ENCODE measurements at places on chromosomes 7 and 10.

DNA sequence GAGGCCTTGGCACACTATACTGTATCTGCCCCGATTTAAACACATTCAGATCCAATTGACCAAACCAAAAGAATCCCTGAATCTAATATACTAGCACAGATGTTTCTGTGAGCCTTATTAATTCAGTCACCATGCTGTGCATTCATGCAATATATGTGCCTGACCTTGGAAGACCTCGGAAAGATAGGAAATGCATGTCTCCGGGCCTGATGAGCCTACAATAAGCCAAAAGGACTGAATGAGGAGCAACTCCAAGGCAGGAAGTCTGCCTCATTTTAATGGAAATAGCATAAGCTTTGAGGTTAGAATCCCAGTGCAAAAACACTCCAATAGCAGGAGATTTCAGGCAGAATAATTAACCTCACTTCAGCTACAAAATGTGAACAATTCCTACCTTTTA is 316.7 kb downstream of the LRRTM3 start:
- no peak for DNase-seq

DNA sequence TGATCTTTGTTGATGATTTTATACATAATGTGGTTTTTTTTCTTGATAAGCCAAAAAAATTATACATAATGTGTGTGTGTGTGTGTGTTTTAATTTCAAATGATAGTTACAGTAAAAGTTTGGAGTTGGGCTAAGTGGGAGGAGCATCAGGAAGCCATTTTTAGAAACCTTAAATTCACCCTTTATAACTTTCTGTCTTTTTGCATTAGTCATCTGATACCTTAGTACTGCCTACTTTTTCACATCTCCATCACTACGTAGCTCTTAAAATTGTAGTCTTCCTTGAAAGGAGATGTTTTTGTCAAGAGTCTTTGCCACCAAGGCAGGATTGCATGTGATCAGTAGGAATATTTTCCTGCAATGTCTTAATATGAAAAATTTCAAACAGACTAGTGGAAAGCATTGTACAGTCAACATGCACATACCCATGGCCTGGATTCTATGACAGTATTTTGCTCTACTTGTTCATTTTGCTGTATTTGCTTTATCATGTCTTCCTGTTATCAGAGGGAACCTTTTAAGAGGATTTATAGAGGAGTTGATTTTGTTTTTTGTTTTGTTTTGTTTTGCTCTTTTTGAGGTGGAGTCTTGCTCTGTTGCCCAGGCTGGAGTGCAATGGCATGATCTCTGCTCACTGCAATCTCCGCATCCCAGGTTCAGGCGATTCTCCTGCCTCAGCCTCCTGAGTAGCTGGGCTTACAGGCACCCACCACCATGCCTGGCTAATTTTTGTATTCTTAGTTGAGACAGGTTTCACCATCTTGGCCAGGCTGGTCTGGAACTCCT is 67.3 kb downstream of the DAGLB start:
- no peak for DNase-seq

GRCh38 chr7:139886899-139887298 is 57.8 kb downstream of the TBXAS1 start:
- no peak for DNase-seq

DNA sequence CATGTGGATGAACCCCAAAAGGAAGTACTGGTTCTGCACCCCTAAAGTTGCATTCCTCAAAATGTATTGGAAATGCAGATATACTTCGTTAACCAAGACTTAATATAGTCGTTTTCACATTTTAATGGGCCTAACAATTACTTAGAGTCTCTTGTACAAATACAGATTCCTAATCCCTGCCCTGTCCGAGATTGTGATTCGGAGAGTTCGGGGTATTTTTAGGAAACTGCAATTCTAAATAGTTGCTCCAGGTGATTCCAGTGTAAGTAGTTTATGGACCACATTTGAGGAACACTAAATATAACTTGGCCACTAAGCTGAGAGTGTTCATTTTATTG is 830 bp downstream of the TRUB1 start:
- DNase-seq: no peak

DNA sequence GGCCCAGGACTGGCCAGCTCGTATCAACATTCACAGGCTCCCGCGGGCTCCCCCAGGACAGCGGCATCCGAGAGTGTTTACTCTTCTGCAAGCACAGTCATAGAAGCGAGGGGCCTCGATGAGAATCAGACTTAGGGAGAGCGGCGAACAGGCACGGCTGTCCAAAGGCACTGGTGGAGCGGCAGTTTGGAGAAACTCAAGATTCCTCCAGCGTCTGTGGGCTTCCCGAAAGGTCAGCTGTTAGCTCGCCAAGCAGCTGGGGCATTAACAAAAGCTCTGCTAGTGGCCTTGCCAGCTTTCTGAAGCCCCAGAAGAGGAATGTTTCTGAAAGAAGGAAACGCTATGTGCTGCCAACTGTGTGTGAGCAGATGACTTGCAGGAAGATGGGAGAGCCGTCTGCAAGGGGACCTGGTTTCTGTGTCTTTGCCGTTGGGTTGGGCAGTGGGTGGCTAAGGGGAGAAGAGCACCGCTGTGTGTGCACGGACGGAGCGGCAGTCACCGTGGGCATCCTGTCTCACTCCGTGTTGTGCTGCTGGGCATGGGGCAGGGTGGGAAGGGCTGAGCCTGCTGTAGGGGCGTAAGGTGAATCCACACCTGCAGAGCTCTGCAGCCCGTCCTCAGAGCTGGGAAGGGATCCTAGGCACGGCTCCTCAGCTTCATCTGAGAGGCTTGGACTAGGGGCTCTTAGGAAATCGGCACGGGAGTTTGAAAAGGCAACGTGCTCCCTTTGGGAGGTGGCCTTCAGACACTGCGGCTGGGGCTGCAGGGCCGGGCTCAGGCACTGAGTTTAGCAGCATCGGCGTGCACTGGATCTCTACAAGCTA is 42.1 kb downstream of the AMZ1 start:
- DNase-seq: no peak

DNA sequence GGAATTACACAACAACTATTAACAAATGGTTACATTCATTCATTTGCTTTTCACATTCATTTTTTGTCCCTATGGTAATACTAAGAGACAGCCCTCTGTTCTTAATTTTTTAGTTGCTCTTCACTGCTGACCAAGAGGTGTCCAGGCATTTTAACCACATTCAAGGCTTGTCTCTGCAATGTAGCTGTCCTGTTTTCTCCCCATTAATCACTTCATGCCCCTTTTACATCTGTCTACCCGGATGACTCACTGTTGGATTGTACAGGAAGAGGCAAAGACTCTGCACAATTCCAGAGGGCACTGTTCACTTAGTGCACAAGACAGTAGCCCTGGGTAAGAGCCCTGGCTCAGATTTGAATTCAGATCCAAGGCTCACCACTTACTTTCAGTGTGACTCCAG is 168.5 kb downstream of the NOC3L start:
- no peak for DNase-seq

- DNase-seq: no peak
Observed at GRCh38 chr7:117084286-117084685, 131.0 kb downstream of the ST7 start.
